LNCaP clone FGC (cell line): ENCODE measurements at places on chromosomes 11 and 22.

- no peak for DNase-seq
Observed at GRCh38 chr11:82858556-82859091, 41.6 kb downstream of the PRCP start.

DNA sequence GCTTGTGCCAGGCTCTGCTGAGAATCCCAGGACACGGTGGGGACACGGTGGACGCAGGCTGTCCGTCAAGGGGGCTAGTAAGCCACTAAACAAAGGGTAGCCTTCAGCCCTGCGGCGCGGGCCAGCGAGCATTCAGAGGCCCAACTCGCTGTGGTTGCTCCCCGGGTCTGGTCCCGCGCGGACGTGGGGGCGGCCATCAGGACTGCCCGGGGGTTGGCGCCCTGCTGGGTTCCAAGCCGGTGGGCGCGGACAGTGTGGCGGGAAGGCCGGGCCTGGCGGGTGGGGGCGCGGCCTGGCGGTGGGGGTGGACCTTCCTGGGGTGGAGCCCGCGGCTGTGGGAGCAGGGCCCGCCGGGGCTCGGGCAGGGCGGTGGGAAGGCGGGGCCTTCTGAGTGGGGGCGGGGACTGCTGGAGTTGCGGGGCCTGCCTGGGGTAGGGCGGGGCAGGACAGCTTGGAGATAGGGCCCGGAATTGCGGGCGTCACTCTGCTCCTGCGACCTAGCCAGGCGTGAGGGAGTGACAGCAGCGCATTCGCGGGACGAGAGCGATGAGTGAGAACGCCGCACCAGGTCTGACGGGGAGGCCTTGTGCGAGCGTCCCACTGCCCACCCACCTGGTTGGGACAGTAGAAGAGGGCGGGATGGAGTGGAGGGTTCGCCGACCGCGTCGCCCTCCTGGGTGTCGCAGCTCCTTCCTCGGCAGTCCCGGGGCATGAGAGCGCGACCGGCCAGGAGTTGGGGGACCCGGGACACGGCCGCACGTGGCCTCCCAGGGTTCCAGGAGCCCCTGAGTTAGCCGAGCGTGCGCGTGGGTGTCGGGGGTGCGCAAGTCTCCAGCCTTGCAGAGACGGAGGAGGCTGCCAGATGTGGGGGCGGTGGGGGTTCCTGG, at the start of gene SERHL2:
TSS of gene SERHL2 (plus strand) at position 482 of the 887 bp plus-strand sequence. CDS start at position 547, 65 bp downstream.
- DNase-seq = peak; percentile 14

- no peak for DNase-seq
Observed at GRCh38 chr22:22746963-22747933, 102.8 kb downstream of the GGTLC2 start.

DNA sequence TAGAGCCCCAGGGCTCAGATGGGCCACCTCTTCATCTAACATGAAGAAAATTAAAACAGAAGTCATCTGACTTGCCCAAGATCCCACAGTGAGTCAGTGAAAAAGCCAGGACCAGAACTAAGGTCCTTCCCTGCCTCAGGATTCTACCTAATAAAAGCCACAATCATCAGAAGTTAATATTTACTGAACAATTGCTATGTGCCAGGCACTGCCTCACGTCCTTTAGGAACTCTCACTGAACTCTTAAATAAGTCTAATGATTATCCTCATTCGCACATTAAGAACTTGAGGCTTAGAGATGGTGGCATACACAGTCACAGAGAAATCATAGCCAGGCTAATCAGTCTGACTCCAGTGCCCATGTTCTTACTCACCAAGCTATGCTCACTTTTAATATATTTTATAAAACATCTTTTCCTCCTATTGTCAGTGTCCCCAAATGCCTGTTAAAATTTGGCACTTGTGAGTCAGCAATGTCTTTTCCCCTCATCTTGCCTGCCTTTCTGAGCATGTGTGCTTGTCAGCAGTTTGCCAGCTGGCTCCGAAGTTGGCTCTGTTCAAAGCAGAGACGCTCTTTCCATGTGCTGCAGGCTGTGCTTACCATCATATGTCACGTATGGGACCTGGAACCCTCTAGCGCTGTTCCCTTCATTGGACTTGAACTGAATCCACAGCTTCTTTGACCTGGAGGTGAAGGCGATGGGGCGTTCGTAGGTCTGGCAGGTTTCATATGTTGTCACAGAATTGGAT, 21.5 kb upstream of the NRIP3 start:
- DNase-seq = no peak
